Chondrocyte (in vitro differentiated cells): ENCODE measurements at places on chromosomes 4 and X. TPM values are rescaled to one million over a fixed set of nuclear protein-coding genes. Genes with fewer than 3 reads are reported as not detected.

Gene TRPC5OS
- total RNA-seq: not detected in 3 replicates

Gene RNF128
- total RNA-seq: not detected in 3 replicates

Gene USP27X
- total RNA-seq: 2.8 to 3.4 TPM (median 3.2 TPM) in 3 replicates

- no peaks in the 10 kb centered on the region for H3K36me3 ChIP-seq
- no peaks in the 10 kb centered on the region for H3K4me1 ChIP-seq
- no peak overlapping the region for H3K27ac ChIP-seq
- DNase-seq: no peak
Observed at GRCh38 chr4:149513081-149513480, 302.6 kb downstream of the IQCM start.

DNA sequence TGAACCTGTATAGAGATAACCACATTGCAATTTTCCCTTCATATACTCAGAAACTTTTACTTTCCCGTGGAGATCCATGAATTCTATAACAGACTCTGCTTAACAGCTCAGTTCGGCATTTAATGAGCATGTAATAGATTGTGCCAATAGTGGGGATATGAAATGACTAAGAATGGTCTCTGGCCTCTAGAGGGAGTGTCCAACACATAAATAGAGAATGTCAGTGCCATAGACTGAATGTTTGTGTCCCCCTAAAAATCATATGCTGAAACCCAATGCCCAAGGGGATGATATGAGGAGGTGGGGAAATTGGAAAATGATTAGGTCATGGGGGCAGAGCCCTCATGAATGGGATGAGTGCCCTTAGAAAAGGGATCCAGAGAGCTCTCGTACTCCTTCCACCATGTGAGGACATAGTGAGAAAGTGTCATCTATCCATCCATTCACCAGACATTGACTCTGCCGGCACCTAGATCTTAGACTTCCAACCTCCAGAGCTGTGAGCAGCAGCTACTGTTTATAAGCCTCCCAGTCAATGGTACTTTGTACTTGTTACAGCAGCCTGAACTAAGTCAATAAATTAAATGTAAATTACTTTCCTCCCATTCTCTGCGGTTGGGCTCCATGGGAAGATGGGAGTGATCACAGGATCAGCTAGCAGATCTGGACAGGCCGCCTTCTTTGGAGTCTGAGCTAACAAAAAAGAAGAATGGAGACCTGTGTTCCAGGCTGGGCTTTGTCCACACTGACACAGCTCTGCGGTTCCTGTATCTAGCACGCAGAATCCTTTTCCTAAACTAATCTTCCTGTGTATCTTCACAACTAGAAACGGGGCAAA is 28.1 kb upstream of the HPSE start:
- no peaks in the 10 kb centered on the region for H3K36me3 ChIP-seq
- no peak for DNase-seq
- H3K4me1 ChIP-seq: peaks cover 6% of the 10 kb centered on the region
- H3K4me3 ChIP-seq: no peak overlapping the region
- H3K27me3 ChIP-seq: peaks cover 9% of the 10 kb centered on the region

GRCh38 chrX:67700602-67701001 is 156.8 kb downstream of the AR start:
- H3K36me3 ChIP-seq: peaks cover 3% of the 10 kb centered on the region
- DNase-seq: no peak
- H3K4me3 ChIP-seq: no peak overlapping the region
- no peaks in the 10 kb centered on the region for H3K27me3 ChIP-seq
